HS-5 (cell line): ENCODE measurements at places on chromosomes 11 and 22.

- no peak for DNase-seq
Measured at GRCh38 chr22:50060441-50061140, 2.5 kb upstream of the TTLL8 start.

DNA sequence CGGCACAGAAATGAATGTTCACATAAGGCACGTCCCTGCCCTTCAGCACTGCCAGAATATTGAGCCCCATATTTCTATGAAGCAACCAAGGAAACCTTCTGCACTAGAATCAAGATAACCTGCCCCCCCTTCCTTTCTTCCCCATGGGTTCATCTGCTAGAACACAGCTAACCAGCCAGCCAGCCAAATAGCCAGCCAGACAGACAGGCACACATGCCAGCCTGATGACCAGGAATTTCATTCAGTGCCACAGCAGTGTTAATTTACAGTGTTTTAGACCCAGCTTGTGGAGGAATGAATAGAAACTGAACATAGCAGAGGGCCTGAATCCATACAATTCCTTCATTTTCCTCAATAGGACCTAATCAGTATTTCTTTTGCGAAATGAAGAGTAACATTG is 57.0 kb downstream of the TENM4 start:
- no peak for DNase-seq

- DNase-seq: no peak
Measured at GRCh38 chr11:133238027-133238426, 294.3 kb downstream of the OPCML start.

- DNase-seq: no peak
Measured at GRCh38 chr11:76597533-76598425, 72.8 kb downstream of the LRRC32 start.

- no peak for DNase-seq
Measured at GRCh38 chr11:92744929-92745585, 224.4 kb upstream of the MTNR1B start.
